ENCODE measurements at places on chromosomes 1 and 21.

DNA sequence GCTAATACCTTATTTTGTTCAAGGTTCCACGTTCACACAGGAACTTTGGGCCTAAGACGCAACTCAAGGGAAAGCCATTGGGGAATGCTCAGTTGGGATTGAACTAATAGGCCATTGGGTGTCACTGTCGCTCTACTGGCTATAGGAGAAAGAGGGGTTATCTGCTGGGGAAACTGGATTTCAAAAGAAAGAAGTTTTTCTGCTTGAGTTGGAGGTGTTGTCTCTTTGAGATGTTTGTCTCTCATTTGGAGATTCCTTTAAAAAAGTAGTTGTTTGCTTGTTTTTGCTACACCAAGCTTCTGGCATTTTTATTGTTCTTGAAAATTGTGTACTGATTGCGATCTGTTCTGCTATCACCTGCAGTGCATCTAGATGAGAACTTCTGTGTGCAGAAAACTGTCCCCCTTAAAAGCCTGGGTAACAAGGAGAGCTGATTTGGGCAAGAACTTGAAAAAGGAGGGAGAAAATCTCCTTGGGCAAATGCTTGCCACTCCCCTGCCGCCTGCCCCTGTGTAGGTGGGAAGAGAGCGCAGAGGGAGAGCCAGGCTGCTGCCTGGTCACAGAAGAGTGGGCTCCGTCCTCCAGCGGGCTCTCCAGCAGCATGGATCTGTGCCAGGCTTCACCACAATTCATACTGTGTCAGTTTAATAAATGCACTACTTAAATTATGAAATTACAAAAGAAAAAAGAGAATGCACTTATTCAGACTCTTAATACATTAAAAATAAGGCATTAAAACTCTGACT is 39.9 kb downstream of the PEX14 start:
- peak; percentile 57 for DNase-seq

DNA sequence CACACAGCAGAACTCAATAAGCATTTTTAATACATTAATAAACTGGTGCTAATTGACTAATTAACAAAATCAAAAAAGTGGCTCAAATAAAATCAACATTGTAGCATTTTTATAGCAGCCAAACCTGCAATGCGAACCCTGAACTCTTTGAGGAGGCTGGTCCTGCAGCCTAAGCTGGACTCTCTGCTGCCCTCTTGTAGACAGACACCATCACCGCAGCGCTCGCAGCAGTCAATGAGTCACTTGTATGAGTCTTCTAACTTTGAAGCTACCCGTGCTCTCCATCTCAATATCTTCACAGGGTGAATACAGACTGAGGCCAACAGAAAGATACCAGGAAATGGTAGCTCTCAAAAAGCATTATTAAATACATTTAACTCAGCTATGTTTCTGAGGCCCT is 9.7 kb upstream of the KRTAP7-1 start:
- no peak for DNase-seq

GRCh38 chr1:224273641-224274040 is 56.3 kb downstream of the NVL start:
- DNase-seq = peak; percentile 21

DNA sequence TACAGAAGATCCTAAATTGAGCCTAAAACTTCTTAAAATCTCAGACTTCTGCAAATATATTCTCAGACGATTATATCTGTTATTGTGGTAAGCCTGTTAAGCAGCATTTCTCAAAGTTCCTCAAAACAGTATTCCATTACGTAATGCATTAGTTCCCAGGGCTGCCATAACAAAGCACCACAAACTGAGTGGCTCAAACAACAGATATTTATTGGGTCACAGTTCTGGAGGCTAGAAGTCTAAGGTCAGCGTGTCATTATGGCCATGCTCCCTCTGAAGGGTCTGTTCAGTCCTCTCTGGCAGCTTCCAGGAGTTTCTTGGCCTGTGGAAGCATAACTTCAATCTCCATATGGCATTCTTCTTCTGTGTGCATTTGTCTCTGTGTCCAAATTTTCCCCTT is 103.5 kb upstream of the ST6GALNAC5 start:
- no peak for DNase-seq

DNA sequence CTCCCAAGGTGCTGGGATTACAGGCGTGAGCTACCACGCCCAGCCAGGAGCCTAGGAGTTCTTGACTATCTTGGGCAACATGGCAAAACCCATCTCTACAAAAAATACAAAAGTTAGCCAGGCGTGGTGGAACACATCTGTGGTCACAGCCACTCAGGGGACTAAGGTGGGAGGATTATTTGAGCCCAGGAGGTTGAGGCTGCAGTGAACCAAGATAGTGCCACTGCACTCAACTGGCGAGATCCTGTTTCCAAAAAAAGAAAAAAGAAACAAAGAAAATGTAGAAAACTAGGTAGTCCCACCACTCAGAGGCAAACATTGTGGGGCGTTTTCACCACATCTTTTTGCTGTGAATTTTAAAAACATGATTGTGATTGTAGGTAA is 141.3 kb downstream of the ZZZ3 start:
- no peak for DNase-seq

DNA sequence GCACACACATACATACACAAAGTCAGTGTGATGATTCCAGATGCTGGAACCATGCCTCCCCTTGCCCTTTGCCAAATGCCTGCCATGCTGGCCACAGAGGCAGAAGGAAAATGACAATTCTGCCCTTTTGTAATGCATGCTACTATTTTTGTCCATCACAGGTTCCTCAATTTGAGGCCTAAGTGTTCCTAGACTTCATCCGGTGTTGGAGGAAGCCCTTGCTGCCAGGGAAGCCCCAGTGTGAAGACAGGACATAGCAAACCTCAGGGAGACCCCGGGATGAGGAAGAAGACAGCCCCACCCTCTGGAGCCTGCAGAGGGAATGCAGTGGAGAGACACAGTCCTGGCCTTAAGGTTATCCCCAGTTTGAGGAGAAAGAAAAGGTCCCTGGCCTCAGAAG is 14.4 kb downstream of the PRR9 start:
- DNase-seq = no peak

- no peak for DNase-seq
These were observed 16.0 kb downstream of the PSRC1 start for GRCh38 chr1:109266965-109267364.

GRCh38 chr1:89728381-89728780 is 92.5 kb upstream of the LRRC8D start:
- no peak for DNase-seq

DNA sequence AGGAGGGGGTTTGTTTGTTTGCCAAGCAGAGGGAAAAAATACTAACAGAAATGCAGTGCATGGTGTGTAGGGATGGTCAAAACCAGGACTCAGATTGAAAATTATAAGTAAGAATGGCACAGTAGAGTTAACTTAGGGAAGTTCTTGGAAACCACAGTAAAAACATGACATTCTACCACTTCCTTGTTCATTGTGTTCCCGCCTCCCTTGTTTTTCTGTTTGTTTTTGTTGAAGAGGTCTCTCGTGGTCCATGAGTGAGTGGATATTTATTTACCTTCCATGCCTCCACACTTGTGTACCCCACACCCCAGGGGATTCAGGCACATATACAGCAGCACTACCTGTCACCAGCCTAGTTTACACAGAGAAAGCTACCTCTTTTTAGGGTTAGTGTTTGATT is 69.6 kb downstream of the OLFML2B start:
- DNase-seq = peak; percentile 17

- no peak for DNase-seq
These were observed 705 bp upstream of the QSOX1 start for GRCh38 chr1:180154003-180154324.

- DNase-seq = peak; percentile 95
These were observed 112.4 kb downstream of the OSBPL9 start for GRCh38 chr1:51729156-51729823.

DNA sequence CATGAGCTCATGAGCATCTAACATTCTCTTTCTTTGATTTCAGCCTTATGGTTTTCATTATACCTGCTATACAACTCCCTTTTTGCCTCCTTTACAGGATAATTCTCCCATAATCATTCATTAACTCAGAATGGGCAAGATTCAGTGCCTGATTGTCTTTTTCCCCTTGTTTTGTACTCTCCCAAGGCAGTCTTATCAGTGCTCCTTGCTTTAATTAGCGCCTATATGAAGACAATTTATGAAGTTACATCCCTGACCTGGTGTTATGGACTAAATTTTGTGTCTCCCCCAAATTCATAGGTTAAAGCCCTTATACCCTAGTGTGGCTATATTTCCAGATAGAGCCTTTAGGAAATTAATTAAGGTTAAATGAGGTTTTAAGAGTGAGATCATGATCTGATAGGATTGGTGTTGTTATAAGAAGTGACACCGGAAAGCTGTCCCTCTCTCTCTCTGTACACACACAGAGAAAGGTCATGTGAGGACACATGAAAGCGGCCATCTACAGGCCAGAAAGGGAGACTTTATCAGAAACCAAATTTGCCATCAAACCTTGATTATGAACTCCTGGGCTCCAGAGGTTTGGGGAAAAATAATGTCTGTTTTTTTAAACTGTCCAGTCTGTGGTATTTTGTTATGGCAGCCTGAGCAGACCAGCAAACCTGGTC is 185.8 kb upstream of the CHODL start:
- no peak for DNase-seq

DNA sequence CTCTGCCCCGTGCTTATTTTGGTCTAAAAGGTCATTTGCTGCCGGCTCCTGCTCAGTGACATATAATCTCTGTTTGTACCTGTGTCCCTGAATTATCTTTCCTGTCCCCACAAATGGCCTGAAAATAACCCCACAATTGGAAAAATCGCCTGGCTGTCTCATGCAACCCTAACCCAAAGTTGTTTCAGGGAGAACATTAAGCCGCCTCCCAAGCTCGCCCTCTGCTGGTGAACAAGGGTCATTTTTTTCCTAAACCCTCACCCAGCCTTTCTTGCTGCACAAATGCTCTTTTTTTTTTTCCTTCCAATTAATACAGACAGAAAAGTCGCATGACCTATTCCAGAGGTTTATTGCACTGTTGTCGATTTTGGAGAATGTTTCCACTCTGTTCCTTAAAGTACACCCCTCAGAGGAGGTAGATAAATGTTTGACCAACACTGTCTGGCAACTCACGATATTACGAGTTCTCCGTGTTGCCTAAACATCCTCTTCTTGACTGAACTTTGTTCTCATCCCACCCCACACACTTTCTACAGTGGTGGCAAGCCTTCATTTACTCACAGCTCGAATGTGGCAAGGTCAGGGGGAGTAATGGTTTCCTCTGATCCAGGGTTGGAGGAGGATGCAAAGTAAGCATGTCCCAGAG is 148.7 kb downstream of the ZZZ3 start:
- peak; percentile 88 for DNase-seq

GRCh38 chr1:6545276-6546112 is 8.8 kb downstream of the NOL9 start:
- peak; percentile 52 for DNase-seq

DNA sequence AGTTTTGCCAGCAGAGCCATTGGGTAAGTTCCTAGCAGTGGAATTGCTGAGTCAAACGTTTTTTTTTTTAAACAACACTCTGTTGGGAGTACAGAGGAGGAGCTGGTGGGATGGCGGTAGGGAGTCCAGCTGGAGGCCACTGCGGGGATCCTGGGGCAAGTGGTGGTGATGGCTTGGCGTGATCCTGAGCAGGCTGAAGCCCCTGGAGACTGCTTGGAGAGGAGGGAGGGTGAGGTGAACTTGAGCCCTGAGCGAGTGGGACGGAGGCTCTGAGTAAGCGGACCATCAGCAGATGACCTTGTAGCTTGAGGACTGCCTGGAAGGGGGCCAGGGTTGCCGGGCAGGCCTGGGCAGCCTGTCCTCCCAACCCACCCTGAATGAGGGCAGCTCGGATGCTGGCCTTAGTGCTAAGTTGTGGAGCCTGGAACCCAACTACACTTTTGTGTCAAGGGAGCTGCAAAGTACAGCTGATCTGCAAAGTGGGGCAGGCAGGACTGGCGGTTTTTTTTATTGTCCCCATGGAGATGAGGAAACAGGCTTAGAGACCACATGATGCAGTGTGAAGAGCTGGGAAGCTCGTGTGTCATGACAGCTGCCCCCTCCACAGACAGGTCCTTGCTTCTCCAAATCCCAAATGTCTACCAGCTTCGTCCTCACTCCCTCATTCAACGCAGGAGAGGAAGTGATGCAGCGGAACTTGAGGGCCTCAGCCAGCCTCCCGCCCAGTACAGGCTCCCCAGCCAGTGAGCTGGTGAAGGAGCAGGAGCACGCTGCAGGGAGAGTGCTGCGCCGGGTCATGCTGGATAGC is 20.2 kb downstream of the MRPL37 start:
- peak; percentile 42 for DNase-seq

- DNase-seq = peak; percentile 88
These were observed 22.4 kb upstream of the SYNC start for GRCh38 chr1:32724678-32725614.

DNA sequence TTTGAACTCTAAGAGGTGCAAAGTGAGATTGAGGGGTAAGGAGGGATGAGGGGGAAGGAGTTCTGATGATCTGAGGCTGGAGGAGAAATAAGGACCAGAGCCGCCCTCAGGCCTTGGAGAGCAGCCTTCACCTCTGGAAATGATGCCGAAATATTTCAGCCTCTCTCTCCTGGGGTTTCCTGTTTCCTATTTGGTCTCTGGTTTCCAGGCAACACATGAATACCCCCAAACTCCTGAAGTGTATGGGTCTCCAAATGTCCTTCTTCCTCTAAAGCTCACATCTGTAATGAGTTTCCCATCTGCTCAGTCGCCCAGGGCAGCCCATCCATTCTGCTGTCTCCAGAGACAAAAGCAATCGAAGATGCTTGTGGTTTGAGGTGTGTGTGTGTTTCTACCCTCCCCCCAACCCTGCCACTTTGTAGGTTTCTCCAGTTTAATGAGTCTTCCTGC is 52.0 kb upstream of the FAM20B start:
- no peak for DNase-seq

DNA sequence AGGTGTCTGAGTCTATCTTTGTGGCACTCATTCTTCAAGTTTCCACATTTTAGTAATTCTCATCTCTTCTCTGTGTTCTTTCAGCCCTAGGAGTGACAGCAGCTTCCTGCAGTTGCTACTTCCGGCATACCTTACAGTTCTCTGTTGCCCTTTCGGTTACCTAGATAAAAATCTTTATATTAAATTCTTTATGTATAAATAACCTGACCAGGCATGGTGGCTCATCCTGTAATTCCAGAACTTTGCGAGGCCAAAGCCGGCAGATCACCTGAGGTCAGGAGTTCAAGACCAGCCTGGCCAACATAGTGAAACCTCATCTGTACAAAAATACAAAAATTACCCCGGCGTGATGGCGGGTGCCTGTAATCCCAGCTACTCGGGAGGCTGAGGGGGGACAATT is 62.9 kb downstream of the CDKN2C start:
- DNase-seq = no peak

GRCh38 chr1:222046684-222047263 is 304.9 kb upstream of the DUSP10 start:
- no peak for DNase-seq

DNA sequence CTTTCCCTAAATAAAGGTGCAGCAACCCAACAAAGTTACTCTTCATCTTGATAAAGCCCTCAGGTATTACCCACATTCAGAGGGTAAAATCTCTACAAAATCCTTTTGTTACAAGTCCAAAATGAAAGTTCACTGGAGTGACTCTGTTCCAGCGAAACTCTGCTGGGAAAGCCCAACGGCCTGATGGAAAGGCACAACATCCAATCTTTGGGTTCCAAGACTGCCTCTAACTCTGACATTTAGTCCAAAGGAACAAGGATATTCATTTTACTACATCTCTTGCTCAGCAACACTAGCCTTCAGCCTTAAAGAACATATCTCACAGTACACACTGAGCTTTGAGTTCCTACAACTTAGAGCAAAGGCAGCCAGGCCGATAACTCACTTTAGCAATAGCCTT is 42.1 kb downstream of the TGFBR3 start:
- DNase-seq = no peak

GRCh38 chr1:52691821-52692220 is 6.3 kb downstream of the COA7 start:
- no peak for DNase-seq

GRCh38 chr1:178895928-178896327 is 25.1 kb upstream of the ANGPTL1 start:
- no peak for DNase-seq

Measured in dermis blood vessel endothelial cell (primary cell).